GM23248 (cell line): ENCODE measurements at places on chromosomes 7 and 10. TPM values are rescaled to one million over a fixed set of nuclear protein-coding genes. Genes with fewer than 3 reads are reported as not detected.

ADAM12 gene
- total RNA-seq, result 127 and 141 TPM in 2 replicates

ZYX gene
- total RNA-seq, result 140 and 148 TPM in 2 replicates

GATA3 gene
- not detected in 2 replicates for total RNA-seq

SNX10 gene
- total RNA-seq, result 1.4 and 1.5 TPM in 2 replicates

OR6V1 gene
- total RNA-seq, result not detected in 2 replicates

SPDYE6 gene
- not detected in 2 replicates for total RNA-seq

BEND7 gene
- 5.8 and 6.4 TPM in 2 replicates for total RNA-seq

DNA sequence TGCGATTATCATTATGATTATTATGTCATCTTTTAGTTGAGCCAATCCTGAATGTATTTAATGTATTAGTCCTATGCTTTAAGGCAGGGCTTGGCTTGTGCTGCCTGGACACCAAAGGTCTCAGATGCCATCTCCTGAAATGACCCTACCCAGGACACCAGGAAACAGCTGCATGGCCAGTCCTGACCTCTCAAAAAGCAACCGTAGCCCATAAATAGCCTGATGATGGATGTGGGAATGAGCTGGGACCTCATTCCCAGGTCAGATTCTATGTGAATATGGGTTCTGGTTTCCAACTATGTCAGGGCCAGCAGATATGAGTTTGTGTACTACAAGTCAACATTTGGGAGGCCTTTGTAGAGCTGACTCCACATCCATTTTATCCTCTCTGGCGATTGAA is 438.4 kb downstream of the NRG3 start:
- no peak for DNase-seq

GRCh38 chr7:102064361-102065025 is 222.2 kb upstream of the SH2B2 start:
- DNase-seq, result peak; percentile 42

GRCh38 chr10:85614566-85614965 is 752.0 kb downstream of the GRID1 start:
- no peak for DNase-seq

- DNase-seq, result no peak
These were observed 156.4 kb downstream of the FZD1 start for GRCh38 chr7:91420606-91421005.

DNA sequence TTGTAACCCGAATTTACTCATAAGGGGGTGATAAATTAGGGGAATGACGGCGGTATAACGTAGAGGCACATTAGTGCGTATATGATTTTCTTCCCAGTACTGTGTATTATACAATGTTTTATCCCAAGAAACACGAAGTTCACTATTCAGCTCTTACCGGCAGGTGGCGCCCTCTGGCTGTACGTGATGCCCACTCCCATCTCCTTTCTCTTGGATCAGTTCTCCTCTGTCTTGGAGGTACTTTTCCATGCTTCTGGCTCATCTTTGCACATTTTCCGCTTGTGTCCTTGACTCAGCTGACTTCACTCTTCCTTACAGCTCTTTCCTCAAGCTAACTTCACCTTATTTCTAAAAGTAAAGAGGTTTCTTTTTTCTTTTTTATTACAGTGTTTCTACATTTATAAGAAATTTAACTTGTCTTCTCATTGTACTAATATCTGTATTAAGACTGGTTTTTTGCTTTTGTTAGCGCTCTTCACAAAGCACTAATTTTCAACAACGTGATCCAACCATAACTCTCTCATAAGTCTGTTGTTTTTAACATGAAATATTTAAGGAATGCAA is 21.3 kb downstream of the TMEM176B start:
- peak; percentile 73 for DNase-seq
